Fibroblast of skin of abdomen (primary cell): ENCODE measurements at places on chromosomes 12 and 14.

GRCh38 chr12:94623161-94623920, 27.0 kb downstream of the TMCC3 start:
- DNase-seq = no peak

- no peak for DNase-seq
These were observed 314.9 kb downstream of the NUAK1 start for GRCh38 chr12:105823810-105824209.

- peak; percentile 59 for DNase-seq
These were observed 160.5 kb upstream of the DIO3 start for GRCh38 chr14:101400830-101401229.

- no peak for DNase-seq
These were observed 6.6 kb upstream of the HOXC13 start for GRCh38 chr12:53931844-53932581.

GRCh38 chr14:34615507-34615906, 14.4 kb downstream of the SNX6 start:
- no peak for DNase-seq

DNA sequence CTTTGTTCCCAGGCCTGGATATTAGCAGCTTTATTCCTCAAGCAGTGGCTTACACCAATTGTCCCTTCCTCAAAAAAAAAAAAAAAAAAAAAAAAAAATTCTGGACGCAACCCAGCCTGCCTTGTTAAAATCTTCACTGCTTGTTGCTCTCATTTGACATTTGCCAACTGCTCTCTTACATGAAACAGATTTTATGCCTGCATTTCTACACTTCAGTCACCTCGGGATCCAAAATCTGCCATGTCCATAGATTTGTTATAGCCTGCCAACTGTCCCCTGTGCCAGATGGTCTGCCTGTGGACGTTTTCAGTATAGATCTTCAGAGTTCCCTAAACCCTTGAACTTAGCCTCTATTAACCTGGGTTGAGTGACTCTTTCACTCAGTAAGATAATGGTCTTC, 651.5 kb downstream of the FSCB start:
- DNase-seq = no peak

- no peak for DNase-seq
These were observed 170.7 kb upstream of the KITLG start for GRCh38 chr12:88750867-88751543.

GRCh38 chr12:82361461-82361915, 3.2 kb downstream of the METTL25 start:
- DNase-seq = no peak

- DNase-seq = peak; percentile 98
These were observed 99.1 kb upstream of the NAP1L1 start for GRCh38 chr12:76183459-76184186.

DNA sequence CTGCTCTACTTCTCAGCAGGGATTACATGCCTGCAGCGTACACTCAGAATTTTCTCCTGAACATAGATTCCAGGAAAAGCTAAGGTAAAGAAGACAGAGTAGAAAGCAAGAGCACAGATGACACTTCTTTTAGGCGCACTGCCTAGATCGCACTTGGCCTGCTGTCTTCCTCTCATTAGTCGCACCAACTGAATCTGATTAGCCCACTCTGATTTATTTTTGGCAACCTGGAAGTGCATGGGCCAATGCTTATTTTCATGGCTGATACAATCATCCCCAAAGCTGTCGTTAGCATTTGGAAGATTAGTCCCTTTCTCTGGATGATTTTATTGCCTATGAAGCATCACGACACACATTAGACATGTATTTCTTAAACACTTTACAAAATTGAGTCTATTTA, 152.5 kb downstream of the PTPRO start:
- no peak for DNase-seq

GRCh38 chr14:101980700-101981099, 16.3 kb downstream of the DYNC1H1 start:
- peak; percentile 97 for DNase-seq

DNA sequence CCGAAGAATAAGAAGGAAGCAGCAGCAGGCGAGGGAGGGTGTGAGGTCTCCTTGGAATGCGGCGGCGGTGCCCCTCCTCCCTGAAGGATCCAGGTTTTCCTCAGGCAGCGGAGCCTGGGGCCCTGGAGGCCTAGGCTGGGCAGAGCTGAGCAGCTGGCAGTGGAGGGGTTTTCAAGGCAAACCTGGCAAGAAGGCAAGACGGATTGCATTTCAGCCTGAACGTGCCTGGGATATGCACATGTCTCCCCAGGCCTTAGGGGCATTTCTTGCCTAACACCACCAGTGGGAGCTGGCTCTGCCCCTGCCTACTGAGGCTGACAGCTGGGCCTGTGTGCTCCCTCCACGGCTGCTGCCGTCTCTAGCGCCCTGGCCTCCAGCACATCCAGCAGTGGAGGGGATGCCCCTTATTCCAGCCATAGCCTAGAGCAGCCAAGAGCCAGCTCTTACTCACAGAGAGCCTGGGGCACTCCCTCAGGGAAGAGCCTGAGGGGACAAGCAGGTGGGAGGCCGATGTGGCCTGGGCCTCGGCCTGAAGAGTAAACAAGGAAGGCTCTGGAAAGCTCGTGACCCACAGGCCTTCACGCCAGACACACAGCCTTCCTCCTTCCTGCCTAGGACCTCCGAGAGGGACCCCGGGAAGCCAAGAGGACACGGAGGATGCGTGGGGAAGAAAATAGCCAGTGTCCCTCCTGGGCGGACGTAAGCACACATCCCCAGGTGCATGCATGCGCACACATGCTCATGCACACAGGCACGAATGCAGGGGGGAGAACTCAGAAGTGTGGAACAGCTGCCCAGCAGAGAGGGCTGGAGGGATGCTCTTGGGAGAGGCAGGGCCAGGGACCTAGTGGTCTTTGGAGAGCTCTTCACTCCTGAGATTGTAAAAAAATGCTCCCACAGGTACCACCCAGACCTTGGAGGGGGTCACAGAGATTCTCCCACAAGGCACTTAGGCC, 23.0 kb upstream of the EIF2B2 start:
- peak; percentile 27 for DNase-seq

- no peak for DNase-seq
These were observed 24.3 kb upstream of the RPLP0 start for GRCh38 chr12:120225200-120225558.

- no peak for DNase-seq
These were observed 30.1 kb upstream of the DHRS7 start for GRCh38 chr14:60195179-60195810.

- no peak for DNase-seq
These were observed 88.1 kb downstream of the PAPOLA start for GRCh38 chr14:96590190-96590864.

GRCh38 chr14:67199016-67199415, 9.8 kb downstream of the GARIN2 start:
- no peak for DNase-seq

- no peak for DNase-seq
These were observed 370.5 kb downstream of the DIO2 start for GRCh38 chr14:79840831-79841230.

DNA sequence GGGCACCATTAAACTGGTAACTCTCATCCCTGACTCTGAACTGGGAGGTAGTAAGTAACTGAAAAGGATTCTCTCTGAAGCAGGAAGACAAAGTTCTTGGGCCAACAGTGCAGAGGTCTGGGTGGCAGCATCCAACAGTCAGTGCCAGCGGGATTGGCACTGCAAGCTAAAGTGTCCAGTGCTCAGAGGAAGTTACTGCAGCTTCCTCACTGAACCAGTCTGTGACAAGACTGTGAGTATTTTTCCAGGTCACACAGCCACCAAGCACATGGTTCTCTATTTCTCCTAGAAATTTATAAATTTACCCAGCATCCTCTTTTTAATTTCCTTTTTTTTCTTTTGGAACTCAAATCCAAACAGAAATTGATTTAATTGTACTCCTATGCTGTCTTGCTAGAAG, 81.6 kb upstream of the FAR2 start:
- no peak for DNase-seq

DNA sequence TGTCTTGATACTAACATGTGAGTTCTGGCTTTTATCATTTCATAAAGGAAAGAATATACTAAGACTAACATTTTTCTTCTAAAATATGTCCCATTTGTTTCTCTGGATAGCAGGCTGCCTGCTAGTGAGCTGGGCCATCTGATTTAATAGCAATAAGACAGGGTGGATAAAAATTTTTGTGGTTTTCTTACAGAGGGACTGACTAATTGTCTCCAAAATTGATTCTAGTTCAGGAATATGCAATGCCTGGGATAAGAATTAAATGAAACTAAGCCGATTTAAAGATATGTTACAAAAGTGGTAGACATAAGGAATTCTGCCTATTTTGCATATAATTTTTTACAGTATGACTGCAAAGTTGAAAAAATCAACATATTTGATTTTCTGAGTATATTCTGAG, 252.9 kb upstream of the NAV3 start:
- DNase-seq = peak; percentile 77

DNA sequence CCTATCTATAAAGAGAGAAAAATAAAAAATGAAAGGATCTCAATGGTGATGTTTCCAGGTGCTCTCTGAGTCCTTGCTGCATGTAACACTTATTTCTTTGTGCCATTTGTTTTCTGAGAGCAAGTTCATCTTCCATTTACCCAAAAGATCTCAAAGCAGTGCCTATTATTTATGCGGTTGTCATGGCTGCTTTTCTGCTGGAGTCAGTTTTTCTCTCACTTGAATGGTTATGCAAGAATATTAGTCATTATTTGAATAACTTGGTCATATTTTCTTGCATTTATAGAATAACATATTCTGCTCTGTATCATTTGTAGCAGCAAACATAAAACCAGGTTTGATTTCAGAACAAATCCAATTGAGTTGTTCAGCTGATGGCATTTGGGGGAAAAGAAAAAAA, 141.8 kb upstream of the G2E3 start:
- DNase-seq = no peak

GRCh38 chr14:28243600-28243999, 523.0 kb upstream of the FOXG1 start:
- no peak for DNase-seq

- DNase-seq = peak; percentile 64
These were observed 134.4 kb upstream of the FGD4 start for GRCh38 chr12:32264961-32265360.

DNA sequence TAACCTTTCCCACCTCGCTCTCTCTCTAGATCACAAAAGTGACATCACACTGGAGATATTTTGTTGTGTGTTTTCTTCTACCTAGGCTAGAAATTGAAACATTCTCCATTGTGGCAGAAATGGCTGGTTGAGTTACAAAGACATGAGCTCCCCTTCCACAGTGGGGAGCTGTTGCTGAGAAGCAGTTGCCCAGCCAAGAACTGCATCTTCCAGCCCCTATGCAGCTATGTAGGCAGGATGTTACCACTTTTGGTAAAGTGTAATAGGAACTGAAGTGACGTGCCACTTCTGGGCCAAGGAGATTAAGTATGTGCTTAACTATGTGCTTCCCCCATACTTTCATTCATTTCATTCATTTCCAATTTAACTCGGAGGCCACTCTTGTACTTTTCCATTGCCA, 138.7 kb upstream of the E2F7 start:
- peak; percentile 18 for DNase-seq

GRCh38 chr14:63573581-63573980, 30.4 kb upstream of the PPP2R5E start:
- peak; percentile 37 for DNase-seq

DNA sequence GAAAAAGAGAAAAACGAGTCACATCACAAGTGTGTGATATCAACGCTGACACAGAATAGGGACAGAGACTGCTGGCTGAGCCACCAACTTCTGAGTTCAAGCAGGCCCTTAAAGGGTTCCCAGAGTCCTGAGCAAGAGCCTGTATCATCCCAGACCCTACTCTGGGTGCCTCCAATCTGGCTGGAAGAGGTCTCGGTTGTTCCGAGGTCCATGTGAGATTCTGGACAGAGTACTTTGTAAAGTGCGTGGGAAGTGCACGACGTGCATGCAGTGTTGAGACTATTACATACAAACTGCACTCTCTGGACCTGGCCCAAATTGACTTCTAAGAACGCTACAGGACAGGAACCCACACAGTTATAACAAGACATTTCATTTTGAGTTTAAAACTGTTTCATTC, 40.6 kb downstream of the MOK start:
- DNase-seq = no peak

DNA sequence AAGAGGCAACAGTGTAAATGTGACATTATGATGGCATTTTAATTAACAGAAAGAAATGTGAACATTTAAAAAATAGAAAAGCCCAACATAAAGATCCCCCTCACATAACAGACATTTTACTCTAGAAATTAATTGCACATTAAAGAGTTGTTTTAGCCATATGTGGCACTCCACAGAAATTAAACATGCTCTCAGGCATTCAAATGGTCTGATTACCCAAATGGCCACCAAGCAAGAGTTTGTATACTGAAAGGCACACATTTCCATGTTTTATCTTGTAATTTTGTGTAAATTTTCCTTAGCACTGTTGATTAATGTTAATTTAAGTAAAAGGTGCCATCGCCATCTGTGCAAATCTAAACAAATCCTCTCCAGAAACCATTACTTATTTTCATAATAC, 43.5 kb downstream of the GTF2A1 start:
- no peak for DNase-seq

DNA sequence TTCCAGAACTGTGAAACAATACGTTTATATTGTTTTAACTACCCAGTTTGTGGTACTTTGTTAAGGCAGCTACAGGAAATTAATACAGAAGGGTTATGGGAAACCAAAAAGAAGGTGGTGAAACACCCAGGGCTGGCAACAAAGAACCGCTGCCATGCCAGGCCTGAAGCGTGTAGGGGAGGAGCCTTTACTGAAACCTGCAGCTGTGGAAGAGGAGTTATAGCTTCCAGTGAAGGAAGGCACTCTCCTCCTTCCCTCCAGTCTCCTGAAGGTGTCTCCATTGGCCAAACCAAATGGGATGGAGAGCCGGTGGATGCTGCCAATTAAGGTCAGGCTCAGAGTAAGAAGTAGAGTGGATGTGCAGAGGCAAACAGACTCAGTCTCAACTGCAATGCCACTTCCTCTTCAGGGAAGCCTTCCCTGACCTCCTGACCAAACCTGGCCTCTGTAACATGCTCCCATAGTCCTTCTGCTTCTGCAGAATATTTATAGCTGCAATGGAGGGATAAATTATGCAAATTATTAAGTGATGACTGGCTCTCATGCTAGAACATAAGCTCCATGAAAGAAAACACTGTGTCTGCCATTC, 168.3 kb downstream of the DAD1 start:
- no peak for DNase-seq

DNA sequence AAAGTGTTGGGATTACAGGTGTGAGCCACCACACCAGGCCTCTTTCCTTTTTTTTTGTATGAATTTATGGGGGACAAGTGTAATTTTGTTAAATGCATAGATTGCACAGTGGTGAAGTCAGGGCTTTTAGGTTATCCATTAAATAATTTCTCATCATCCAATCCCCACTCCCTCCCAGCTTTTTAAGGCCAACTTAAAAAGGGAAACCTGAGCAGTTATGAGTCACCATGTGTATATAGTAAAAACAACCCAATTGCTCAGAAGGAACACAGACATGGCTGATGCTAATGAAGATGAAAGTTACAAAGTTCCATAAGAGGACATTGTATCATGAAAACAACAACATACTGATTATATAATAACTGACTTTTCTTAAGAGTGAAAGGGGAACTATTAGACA, 25.6 kb upstream of the ARID2 start:
- no peak for DNase-seq

- no peak for DNase-seq
These were observed 69.6 kb downstream of the MGST1 start for GRCh38 chr12:16417058-16417457.

DNA sequence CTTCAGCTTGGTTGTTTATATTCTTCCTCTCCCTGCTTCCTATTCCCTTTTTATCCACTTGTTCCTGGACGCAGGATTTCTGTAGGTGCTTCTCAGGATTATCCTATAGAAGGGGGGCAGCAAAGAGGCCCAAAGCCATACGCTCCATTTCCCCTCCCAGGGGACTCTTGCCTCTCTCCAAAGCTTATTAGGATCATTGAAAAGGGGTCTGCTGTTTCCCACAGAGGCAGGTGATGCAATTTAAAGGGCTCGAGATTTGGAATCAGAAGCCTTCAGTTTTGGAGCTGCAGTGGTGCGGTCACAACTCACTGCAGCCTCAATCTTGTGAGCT, 31.5 kb upstream of the SYNDIG1L start:
- no peak for DNase-seq
